ENCODE measurements at places on chromosomes 2 and 18.
A peak's percentile ranks its signal among the peaks of the same experiment; 100 is the strongest.

GRCh38 chr2:119078796-119079195, 79.8 kb downstream of the C1QL2 start:
- no peak for DNase-seq

DNA sequence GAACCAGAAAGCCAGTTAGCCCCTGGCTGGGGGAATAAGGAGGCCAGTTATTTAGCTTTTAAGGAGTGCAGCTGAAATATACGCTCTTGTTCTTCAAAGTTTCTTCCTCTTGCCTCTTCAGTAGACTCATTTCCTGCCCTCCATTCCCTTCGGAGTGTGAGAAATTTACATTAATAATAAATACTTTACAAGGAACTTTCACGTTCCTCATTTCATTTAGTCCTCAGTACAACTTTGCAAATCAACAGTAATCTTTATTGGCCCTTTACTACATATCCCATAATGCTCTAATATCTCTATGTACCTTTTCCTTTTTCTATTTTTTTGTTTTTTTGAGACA, 15.6 kb downstream of the PLCD4 start:
- no peak for DNase-seq

DNA sequence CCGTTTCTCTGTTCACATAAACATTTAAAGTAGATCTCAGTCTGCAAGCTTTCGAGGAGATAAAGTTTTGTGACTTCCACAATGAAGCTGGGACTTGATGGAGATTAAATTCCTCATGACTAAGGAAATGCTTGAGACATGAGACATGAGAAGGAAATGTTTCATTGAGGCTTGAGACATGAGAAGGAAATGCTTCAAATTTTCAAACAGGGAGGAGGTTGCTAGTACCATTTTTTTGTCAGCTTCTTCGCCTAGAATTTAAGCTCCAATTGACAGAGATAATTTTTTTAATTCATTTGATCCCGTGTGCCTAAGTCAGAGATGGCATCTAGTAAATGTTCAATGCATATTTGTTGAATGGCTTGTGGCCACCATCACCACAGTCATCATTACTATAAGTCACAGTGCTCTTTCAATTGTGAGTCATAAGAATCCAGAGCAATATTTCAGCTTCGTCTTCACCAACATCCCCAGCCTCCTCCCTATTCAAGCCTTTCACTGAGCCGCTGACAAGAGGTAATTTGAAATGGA, 543 bp upstream of the MARCHF4 start:
- no peak for DNase-seq

DNA sequence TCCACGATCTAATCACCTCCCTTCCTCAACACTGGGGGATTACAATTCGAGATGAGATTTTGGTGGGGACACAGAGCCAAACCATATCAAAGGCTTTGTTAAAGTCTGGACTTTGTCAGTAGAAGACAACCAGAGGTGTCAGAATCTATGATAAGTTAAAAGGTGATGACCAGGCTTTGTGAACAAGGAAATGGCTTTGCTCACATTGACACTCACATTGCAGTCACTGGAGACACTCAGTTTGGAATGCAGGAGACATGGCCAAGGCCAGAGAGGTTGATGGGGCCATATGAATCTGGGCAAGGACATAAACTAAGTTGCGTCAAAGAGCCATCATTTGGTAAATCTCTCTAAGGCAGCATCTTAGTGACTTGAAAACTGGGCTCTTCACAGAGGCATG, 678.2 kb upstream of the FSHR start:
- DNase-seq, result no peak

GRCh38 chr2:221444106-221444505, 128.0 kb downstream of the EPHA4 start:
- DNase-seq, result peak; percentile 62
